ENCODE measurements at places on chromosomes 2 and 18.
A peak's percentile ranks its signal among the peaks of the same experiment; 100 is the strongest.

GRCh38 chr2:54755641-54756326 lies 32.3 kb downstream of the EML6 start:
- no peak for DNase-seq

DNA sequence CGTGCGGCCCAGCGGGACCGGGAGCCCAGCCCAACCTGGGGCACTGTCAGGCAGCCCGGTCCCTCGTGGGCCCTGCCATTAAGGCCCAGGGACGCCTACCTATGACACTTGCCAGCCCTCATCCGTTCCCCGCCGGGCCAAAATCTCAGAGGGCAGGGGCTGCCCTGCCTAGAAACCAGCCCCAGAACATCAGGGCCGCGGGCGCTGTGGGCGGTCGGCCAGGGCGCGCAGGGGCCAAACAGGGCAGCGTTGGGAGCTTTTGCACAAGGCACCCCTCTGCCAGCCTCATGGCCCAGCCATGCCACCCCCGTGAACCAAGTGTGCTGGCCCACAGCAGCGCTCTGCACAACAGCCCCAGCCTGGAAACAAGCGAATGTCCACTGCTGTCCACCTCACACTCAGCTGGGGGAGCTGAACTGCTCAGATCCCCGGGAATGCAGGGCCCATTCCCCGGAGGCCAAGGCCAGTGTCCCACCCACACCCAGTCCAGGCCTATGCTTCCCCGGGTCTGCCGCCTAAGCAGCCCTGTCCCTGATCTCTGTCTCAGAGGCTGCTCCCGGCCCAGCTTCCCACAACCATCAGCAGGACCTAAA lies 3.5 kb upstream of the NEURL3 start:
- no peak for DNase-seq

GRCh38 chr2:153047220-153047619 lies 328.8 kb downstream of the ARL6IP6 start:
- no peak for DNase-seq

DNA sequence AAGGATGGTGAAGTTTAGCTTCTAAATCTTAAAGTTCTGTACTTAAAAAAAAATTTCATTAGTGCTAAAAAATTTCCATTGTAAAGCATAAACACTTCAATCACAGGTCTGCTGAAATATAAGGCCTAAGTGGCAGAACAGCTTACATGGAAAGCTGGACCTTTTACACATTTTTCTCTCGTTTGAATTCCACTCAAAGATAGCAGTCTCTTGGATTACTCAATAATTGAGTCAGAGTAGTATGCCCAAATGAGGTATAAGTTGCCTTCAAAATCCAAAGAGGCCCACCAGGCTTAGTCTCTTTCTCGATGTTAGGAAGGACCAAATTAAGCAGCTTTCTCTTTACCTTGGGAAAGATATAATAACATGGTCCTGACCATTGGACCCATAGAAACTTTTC lies 220.4 kb upstream of the CWC22 start:
- no peak for DNase-seq

- no peak for DNase-seq
Measured at GRCh38 chr2:237759176-237759575, 39.4 kb upstream of the RBM44 start.

GRCh38 chr2:69012310-69013141 lies 453 bp upstream of the ANTXR1 start:
- DNase-seq, result peak; percentile 75

- no peak for DNase-seq
Measured at GRCh38 chr2:125573432-125573831, 1082.5 kb upstream of the GYPC start.

- no peak for DNase-seq
Measured at GRCh38 chr18:3972291-3972930, 482.7 kb downstream of the DLGAP1 start.

DNA sequence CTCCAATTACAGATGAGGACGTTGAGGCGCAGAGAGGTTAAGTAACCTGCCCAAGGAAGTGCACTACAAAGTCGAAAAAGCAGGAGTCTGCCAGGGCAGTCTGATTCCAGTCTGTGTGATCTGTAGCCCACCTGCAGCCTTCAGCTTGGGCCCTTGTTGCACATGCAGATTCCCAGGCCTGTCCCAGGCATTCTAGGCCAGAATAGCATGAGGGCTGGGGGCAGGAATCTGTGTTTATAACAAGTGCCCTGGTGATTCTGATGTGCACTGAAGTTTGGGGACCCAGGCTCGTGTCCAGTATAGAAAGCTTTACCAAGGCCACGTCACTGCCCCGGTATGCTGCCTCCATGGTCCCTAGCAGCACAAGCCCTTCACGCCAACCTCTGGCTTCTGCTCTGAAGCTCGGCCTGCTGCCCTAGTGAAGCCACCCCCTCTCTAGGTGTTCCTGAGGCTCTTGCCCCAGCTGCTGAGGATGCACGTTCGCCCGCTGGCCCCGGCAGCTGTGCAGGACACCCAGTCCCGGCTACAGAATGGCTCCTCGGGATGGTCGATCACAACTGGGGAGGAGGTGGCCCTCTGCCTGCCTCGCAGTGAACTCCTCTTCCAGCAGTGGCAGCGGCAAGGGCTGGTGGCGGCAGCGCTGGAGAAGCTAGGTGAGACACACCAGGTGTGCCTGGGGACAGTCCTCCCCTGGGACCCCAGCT lies 4.6 kb downstream of the CHRNG start:
- no peak for DNase-seq

DNA sequence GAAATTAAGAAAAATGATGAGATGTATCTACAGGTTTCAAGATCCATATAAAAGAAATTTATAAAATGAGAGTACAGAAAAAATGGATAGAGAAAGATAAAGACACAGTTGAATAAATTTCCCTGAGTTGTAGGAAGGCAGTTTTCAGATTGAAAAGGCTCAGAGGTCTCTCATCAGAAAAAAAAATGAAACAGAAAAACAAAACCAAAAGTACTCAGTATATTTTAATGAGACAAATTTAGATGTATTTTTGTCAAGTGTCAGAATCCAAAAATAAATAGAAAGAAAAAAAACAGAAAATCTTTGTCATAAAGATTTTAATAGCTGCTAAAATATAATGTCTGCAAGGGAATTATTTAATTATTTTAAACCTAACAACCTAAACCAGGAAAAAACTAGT lies 520.5 kb downstream of the KCNJ3 start:
- no peak for DNase-seq
